ENCODE measurements at places on chromosomes 13 and 19.

GRCh38 chr19:4172861-4173473, 9.4 kb downstream of the SIRT6 start:
- DNase-seq = peak; percentile 51

DNA sequence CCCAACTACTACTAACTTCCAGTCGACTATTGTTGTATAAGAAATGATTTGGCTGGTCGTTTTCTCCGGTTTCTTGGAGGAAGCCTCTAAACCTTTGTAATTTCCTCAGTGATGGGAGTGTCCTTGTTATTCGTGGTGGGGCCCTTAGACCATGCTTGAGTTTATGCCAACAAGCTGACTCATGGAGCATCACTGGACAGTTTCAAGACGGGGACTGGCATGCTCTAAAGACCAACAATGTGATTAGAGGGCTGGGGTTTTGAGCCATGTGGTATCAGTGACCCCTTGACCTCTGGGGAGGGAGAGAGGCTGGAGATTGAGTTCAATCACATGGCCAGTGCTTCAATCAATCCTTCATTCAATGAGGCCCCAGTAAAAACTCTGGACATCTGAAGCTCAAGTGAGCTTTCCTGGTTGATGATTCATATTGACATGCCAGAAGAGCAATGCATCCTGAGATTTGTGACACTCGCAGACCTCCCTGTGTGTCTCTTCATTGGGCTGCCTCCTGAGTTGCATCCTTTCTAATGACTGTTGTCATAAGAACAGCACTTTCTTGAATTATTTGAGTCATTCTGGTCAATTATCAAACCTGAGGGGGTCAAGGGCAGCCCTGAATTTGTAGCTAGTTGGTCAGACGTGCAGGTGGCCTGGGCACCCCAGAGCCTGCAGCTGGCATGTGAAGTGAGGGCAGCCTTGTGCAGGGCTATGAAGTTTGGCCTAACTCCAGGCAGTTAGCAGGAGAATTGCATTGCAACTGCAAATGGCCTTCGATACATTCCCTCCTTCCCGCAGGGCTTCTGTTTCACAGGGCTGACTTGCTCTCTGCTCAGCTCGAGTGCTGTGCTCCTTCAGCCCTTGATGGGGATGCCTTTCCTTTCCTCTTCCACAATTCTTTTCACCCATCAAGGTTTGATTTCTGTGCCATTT, 246.5 kb downstream of the FGF9 start:
- no peak for DNase-seq

DNA sequence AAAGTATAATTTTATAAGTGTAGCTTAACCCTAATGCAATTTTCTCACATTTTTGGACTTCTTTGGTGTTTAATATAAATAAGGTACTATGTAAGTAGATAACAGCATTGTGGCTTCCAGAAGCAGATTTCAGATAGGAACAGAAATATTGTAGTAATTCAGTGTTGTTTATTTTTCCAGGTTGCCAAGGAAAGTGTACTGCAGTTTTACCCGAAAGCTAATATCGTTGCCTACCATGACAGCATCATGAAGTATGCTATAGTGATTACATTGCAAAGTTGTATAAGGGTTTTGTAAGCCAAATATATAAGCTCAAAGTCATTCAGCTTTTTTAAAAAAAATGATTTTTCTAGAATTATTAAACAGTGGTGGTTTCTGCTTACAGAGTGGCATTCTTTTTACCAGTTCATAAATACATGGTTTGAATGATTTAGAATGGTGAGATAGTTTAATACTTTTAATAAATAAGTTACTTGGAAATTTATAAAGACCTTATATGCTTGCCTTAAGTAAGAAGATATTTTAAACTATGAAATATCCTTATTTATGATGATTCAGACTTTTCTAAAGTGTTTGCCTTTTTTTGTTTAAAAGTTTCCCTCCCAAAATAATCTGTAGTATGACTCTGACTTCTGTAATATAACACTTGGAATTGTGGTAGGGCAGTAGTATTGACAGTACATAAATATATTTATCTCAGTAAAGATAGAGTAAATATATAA, 3.7 kb downstream of the UBA2 start:
- no peak for DNase-seq

DNA sequence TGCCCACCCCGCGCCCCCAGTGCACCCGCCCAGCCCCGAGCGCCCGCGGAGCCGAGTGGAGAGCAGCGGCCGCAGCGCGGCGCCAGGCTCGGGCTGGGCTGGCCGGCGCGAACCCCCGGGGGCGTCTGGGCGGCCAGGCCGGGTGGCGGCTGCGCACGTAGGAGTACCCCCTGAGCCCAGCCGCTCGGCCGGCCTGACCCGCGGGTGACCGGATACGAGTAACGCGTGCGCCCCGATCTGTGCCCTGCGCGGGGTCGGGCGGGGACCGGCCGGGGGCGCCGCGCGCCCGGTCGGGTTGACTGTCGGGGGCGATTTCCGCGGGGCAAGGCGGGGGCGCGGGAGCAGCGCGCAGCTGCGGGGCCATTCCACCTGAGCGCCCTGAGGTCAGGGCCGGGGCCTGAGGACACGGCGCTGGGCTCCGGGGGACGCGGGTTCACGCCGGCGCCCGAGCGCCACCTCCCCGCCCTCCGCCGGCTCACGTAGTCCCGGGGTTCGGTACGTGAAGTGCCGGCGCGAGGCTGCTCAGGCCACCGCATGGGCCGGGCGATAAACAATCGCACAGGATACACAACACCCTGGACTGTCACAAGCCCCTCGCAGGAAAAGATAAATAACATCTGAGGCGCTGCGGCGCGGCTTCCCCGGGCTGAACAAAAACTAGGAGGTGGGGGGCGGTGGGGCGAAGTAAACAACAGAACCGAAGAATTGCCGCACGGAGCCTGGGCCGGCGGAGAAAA, 37.6 kb upstream of the FLT1 start:
- DNase-seq = no peak

GRCh38 chr13:100304229-100304628, 215.3 kb downstream of the PCCA start:
- DNase-seq = no peak

DNA sequence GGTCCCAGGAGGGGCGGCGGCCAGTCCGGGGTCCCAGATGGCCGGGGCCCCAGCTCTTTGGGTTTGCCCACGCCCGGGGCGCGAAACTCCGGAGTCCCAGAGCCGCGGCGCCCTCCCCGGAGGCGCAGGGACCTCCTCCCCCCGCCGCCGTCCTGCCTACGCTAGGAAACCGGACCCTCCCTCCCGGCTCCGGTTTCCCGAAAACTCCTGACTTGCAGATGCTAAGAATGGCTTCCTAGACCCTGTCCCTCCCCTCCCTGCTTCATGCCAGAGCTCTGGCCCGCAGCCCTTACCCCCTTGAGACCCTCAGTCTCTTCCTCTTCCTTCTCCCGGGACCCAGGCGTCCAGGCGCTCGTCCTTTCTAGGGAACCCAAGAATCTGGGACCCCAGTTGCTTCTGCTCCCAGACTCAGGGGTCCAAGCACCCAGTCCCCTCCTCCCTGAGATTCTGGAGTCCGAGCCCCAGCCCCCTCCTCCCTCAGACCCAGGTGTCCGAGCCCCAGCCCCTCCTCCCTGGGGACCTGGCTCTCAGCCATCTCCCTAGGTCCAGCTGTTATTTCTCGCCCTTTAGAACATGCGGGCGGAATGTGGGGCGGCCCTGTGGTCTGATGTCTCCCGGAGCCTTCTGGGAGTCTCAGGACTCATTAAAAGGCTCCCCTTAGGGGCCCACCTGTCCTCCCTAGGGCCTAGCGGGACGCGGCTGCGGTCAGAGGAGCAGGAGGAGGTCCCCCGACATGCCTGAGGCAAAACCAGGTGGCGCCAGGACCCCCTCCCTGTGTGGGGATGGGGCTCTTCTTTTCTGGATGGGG, at the start of gene MYBPC2:
TSS of gene MYBPC2 (plus strand) at position 672 of the 808 bp plus-strand sequence. CDS start at position 734, 62 bp downstream.
- no peak for DNase-seq
